ENCODE measurements at places on chromosomes 7 and 10.

DNA sequence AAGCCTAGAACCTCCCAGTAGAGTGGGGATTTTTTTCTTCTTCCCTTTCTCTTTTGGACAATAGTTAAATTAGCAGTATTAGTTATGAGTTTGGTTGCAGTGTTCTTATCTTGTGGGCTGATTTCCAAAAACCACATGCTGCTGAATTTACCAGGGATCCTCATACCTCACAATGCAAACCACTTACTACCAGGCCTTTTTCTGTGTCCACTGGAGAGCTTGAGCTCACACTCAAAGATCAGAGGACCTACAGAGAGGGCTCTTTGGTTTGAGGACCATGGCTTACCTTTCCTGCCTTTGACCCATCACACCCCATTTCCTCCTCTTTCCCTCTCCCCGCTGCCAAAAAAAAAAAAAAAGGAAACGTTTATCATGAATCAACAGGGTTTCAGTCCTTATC, 5.4 kb downstream of the OPN1SW start:
- no peak for DNase-seq

DNA sequence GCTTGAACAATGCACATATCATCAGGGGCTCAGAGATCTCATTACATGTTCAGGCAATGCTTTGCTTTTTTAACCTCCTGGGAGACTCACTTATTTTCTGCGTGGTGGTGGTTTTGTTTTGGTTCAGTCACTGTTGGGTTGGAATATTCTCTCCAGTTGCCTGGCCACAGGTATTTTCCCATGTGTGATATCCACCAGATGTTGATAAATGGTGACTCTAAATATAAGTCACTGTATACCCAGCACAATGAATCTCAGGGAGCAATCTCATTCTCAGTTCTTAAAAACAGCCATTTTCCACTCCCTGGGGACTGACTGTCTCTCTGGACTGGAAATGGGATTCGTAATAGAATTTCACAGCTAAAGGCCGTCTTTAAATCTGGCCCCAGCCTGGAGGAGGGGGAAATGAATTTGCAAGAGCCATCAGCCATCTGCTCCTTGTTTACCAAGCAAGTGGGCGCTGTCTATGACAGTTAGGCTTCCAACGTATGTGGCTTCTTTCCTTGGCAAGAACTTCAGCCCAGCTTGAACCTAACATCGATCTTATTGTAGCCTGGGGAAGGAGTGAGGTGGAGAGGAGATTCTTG, 1106.2 kb downstream of the NRG3 start:
- no peak for DNase-seq

DNA sequence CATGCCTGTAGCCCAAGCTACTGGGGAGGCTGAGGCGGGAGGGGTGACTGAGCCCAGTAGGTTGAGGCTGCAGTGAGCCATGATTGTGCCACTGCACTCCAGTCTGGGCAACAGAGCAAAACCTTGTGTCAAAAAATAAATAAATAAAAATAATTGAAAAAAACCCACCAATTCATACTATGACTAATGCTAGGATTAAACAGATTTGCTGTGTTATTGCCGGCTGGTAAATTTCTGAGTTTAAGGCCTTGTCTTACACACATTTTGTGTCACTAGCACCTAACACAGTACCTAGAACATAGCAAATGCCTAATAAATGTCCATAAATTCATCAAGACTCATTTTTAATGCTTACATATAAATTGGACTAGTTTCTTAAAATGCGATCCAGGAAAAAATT, 8.7 kb downstream of the ESYT2 start:
- no peak for DNase-seq

DNA sequence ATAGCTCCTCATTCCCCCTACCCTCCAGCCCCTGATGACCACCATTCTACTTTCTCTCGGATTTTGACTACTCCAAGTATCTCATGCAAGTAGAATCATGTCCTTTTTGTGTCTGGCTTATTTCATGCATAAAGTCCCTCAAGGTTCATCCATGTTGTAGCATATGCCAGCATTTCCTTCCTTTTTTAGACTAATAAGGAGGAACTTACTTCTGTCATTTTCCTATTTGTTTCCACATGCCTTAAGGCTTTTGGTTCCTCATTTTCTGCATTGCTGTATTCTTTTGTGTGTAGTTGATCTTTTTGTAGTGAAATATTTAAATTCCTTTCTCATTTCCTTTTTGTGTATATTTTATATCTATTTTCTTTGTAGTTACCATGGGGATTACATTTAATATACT, 376.9 kb downstream of the CALN1 start:
- DNase-seq: no peak

DNA sequence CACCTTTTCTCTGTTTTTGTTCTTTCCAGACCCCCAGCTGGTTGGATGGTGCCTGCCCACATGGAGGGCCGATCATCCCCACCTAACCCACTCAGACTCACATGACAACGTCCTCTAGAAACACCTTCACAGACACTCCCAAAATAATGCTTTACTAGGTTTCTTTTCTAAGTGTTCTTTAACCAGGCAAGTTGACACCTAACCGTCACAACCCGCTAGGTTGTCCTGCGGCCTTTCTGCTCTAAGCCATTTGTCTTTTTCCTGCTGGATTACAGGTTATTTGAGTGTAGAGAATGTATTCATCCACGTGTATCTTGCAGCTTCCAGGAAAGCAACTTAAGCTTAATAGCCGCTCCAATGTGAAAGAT, 54.8 kb downstream of the CHN2 start:
- no peak for DNase-seq

DNA sequence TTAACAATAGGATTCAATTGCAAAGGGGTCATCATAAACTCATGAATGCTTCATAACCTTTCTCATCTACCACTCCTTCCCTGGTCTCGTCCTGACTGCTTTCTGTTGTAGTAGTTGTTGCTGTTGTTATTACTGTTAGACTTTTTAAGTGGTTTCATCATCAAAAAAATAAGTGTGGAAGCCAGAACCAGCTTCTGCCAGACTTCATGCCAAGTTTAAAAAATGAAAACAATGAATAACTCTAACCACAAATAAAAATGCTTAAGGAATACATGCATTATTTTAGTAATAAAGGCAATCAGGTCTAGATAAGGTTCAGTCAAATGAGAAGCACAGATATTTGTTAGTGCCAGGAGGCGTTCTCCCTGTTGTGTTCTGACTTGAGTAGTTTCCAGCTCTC, 85.4 kb downstream of the PCLO start:
- DNase-seq: no peak

GRCh38 chr7:152862006-152862405, 102.5 kb downstream of the ACTR3B start:
- no peak for DNase-seq

DNA sequence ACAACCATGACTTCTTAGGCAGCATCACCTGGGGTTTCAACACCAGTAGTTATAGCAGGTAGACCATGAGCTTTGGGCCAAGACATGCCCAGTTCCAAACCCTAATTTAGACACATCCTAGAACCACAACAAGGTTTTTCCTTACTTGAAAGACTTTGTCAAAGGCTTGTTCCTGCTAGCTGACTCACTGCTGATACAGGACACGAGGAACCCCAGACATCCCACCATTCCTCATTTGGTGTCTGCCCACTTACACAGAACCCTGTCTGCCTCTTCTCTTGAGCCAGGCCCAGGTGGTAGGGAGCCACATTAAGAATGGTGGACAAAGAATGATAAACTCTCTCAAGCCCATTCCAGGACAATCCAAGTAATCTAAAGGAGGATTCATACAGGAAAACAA, 109.0 kb downstream of the CCDC71L start:
- no peak for DNase-seq

DNA sequence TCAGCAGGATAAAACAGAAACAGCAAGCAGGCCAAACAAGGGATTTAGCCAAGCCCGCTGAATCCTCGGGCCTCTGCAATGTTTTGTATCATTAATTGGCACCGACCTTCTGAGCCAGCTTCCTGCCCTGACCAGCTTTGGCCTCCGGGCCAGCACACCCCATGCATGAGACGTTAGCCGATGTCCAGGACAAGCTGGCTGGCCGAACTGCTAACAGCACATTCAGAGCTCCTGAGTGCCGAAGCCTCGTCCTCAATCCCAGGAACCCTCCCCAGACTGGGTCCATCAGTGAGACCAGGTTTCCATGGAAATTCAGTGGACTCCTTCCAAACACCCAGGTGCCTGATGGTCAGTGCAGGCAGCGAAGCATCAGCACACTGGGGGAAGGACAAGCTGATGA, 134.3 kb upstream of the PFKP start:
- no peak for DNase-seq

GRCh38 chr7:107230334-107230733, 61.5 kb downstream of the HBP1 start:
- DNase-seq: no peak

- DNase-seq: no peak
These were observed 117.7 kb upstream of the LANCL2 start for GRCh38 chr7:55247428-55247827.

DNA sequence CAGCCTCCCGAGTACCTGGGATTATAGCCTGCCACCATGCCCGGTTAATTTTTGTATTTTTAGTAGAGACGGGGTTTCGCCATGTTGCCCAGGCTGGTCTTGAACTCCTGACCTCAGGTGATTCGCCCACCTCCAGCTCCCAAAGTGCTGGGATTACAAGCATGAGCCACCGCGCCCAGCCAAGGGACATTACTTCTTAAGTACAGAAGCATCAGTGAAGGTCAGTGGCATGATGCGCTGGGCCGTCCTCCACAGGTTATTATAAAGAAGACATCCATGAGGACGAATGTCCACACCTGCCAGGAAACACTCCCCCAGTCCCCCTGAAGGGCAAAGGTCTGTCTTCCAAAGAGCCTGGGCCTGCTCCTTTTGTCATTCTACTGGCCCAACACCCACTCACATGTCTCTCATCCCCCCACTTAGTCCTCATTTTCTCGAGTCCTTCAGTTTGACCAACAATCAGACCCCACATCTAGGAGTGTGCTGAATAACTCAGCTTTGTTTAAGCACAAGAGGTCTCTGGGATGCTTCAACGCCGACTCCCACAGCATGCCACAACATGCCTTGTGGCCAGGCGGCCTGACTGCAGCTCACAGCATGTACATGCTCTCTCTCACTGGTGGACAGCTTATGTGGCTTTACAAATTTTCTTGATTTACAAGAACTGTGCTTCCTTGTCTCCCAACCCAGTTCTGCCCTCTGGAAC, 73.0 kb downstream of the CTBP2 start:
- no peak for DNase-seq
